ENCODE measurements at places on chromosomes 6 and 20.

GRCh38 chr6:170286246-170286933, 4.5 kb downstream of the DLL1 start:
- H3K27ac ChIP-seq, result no peak overlapping the region
- H3K27me3 ChIP-seq, result peaks cover 71% of the 10 kb centered on the region
- H3K4me1 ChIP-seq, result peaks cover 14% of the 10 kb centered on the region
- no peak for DNase-seq
- H3K4me3 ChIP-seq, result no peak overlapping the region
- H3K36me3 ChIP-seq, result peaks cover 2% of the 10 kb centered on the region

DNA sequence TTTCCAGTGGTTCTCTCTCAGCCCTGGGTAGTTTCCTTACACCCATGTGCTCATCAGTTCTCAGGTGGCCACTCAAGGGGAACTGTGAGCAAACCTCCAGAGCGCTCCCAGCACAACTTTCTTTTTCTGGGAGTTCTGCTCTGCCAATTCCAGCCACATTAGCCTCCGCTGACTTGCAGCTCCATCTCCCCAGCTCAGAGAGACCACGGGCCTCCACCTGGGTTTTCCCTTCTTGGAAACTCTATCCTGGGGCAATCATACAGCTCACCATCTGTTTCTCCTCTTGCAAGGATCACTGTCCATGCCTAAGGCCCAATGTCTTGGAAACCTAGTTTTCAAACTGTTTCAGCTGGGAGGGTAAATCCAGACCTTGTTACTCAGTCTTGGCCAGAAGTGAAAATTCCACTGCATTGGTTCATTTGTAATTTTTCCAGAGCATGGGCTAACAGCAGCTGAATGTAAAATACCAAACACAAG, 129.9 kb downstream of the EYA2 start:
- peaks cover 31% of the 10 kb centered on the region for H3K27me3 ChIP-seq
- H3K27ac ChIP-seq, result no peak overlapping the region
- no peak for DNase-seq
- H3K4me3 ChIP-seq, result no peak overlapping the region
- no peaks in the 10 kb centered on the region for H3K36me3 ChIP-seq
- no peaks in the 10 kb centered on the region for H3K4me1 ChIP-seq

GRCh38 chr20:4997222-4997621, 4.1 kb downstream of the SLC23A2 start:
- H3K27me3 ChIP-seq, result no peaks in the 10 kb centered on the region
- no peak overlapping the region for H3K27ac ChIP-seq
- no peak overlapping the region for H3K4me3 ChIP-seq
- H3K36me3 ChIP-seq, result peaks cover 7% of the 10 kb centered on the region
- peaks cover 35% of the 10 kb centered on the region for H3K4me1 ChIP-seq

- H3K4me3 ChIP-seq, result no peak overlapping the region
- H3K27me3 ChIP-seq, result no peaks in the 10 kb centered on the region
- H3K36me3 ChIP-seq, result peaks cover 6% of the 10 kb centered on the region
- DNase-seq, result no peak
Measured at GRCh38 chr6:5486214-5486613, 224.9 kb downstream of the FARS2 start.

DNA sequence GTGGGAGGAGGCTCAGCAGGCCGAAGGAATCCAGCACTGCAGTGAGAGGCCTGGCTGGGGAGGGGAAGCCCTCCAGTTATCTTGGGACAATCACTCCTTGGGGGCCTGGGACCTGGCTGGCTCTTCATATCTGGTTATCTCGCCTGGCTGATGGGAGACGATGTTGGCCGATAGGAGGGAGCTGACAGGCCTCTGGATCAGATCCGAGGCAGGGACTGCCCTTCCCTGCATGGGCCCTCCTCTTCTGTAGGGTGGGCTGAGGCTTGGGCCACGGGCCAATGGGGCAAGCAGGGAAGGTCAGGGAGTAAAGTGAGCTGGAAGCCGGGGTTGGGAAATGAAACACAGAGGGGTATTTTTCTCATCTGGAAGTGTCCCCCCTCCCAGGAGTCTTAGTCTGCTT, 25.2 kb downstream of the MANBAL start:
- peaks cover 24% of the 10 kb centered on the region for H3K4me1 ChIP-seq
- no peaks in the 10 kb centered on the region for H3K27me3 ChIP-seq
- peaks cover 22% of the 10 kb centered on the region for H3K36me3 ChIP-seq
- DNase-seq, result no peak
- no peak overlapping the region for H3K27ac ChIP-seq

- H3K27me3 ChIP-seq, result peaks cover 13% of the 10 kb centered on the region
- DNase-seq, result no peak
- H3K36me3 ChIP-seq, result no peaks in the 10 kb centered on the region
- no peak overlapping the region for H3K27ac ChIP-seq
- H3K4me3 ChIP-seq, result no peak overlapping the region
Measured at GRCh38 chr20:19673575-19673974, 84.5 kb upstream of the RIN2 start.

- H3K27ac ChIP-seq, result peak overlapping the region; percentile 46
- H3K4me3 ChIP-seq, result no peak overlapping the region
- DNase-seq, result no peak
- H3K36me3 ChIP-seq, result peaks cover 81% of the 10 kb centered on the region
Measured at GRCh38 chr6:36493859-36494258, 51.1 kb downstream of the KCTD20 start.

Data from activated naive CD4-positive, alpha-beta T cell treated with anti-CD3 and anti-CD28 coated beads, Interleukin-2, amount 10 ng/mL, durations not matched to agents 7 days and 5 days (primary cell).